ENCODE measurements at places on chromosomes 2 and 18.

GRCh38 chr18:44799382-44799906 lies 118.8 kb downstream of the SETBP1 start:
- DNase-seq, result no peak

DNA sequence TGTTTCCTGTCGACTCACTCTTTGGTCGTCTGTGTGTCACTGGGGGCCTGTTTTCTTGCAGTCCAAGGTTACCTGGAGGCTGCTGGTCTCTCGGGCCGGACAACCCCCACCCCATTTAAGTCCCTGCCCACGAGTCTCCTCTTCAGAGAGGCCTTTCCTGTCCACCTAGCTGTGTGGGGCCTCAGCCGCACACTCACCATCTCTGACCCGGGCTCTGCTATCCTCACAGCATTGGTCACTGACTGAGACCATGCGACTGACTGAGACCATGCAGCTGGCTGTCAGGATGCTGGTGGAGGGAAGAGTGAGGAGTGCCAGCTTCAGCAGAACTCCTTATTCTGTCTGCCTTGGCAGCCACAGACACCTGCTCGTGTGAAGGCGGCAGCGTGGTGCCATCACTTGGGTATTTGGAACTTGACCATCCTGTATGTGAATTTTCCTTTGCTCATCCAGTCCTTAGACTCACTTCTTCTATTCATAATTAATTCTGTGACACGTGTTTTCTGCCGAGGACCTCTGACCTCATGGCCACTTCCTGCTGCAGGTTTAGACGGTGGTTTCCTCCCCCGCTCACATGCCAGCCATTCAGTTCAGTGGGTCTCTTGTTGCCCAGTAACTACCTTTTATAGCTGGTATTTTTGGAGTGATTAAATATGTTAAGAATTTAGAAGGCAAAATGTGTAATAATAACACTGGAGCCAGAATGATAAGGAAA lies 47.5 kb upstream of the ASB1 start:
- DNase-seq, result no peak

DNA sequence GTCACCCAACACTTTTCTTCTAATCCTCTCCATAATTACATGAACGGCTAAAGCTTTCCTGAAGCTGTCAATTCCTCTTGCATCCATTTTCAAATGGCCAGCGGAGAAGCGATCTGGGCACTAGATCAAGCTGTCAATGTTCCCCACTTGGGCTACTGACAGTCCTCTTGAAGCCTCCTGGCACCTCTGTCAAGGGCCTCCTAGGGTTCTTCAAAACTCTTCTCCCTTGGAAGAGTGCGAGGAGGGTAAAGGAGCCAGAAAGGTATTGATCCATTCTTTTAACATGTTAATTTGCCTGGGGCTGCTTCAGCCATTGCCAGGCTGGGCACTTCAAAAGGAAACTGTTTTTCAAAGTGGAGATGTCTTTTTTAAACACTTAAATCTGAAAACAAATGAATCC lies 19.8 kb downstream of the EPHA4 start:
- no peak for DNase-seq

DNA sequence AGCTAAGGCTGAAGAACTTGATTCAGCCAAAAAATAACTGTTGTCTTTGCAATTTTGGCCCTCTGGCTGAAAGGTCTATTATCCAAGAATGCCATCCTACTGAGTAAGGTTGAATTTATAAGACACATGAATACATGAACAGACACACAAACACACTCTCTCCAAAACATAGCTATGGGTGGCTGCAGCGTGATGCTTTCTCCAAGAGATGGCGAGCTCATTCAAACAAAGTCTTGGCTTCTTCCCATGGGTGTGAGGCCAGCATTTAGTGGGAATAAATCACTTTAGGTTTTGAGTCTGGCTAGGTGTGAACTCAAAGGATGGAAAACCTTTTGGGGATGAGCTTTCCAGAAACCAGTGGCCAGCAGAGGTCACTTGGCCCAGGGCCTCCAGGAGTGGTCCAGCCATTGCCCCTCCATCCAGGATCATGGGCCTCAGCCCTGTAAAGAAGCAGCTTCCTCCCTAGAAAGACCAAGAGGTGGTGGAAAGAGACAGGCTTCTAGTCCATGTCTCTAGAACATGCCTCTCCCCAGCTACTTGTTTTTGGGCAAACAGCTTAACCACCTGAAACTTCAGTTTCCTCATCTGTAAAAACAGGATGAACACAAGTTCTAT lies 11.0 kb upstream of the OSR1 start:
- no peak for DNase-seq

GRCh38 chr2:230520875-230521155 lies 104.8 kb downstream of the SP100 start:
- no peak for DNase-seq
